ENCODE measurements at places on chromosomes 11 and 22.

- DNase-seq = peak; percentile 47
Observed at GRCh38 chr22:22460635-22461034, 47.9 kb downstream of the ZNF280B start.

- DNase-seq = no peak
Observed at GRCh38 chr11:108931168-108931567, 266.3 kb downstream of the DDX10 start.

GRCh38 chr22:20034143-20034542 lies 13.2 kb downstream of the TANGO2 start:
- DNase-seq = no peak

DNA sequence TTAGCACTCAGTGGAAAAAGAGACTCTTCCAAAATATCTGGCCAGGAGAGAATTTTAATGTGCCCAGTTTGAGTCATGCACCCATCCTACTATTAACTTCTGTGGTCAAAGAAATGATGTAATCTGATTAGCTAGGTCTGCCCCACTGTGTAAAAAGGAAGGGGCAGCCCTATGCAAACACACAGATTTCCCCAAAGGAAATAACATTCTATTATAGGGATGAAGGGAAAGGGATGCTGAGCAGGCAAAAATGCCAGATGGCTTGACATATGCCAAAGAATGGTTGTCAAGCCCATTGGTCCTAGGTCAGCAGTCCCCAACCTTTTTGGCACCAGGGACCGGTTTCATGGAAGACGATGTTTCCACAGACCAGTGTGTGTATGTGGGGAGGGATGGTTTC lies 43.3 kb upstream of the PAK1 start:
- no peak for DNase-seq

GRCh38 chr22:26898946-26899605 lies 241.7 kb downstream of the MIAT start:
- no peak for DNase-seq

DNA sequence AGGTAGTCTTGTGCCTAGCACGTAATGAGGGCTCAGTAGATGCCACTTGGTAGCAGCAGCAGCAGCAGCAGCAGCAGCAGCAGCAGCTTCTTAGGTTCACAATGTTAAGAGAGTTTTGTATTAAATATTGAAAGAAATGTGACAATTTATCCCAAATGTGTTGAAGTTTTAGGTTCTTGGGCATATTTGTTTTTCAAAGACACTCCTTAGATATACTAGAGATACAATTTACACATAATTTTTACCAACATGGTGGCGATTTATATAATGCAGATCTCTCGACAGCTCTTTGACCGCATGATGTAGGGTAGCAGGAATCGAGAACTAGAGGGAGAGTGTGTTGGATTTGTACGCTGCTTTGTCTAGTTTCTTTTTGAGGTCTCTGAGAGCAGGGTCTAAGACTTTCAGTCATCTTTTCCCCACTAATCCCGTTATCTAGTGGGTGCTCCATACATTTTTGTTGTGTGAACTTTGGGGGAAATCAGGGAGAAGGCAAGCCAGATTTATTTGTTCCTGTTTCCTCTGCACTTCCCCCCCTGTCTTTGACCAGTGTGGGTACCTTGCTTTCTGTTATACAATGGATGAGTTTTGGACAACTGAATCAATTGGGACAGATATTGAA lies 1.4 kb downstream of the FDX1 start:
- DNase-seq = no peak

- DNase-seq = no peak
Observed at GRCh38 chr22:44892243-44892642, 117.6 kb downstream of the PHF21B start.

GRCh38 chr11:126870021-126870420 lies 130.5 kb downstream of the KIRREL3 start:
- DNase-seq = no peak

- DNase-seq = no peak
Observed at GRCh38 chr22:49950396-49950994, 10.1 kb upstream of the PIM3 start.

DNA sequence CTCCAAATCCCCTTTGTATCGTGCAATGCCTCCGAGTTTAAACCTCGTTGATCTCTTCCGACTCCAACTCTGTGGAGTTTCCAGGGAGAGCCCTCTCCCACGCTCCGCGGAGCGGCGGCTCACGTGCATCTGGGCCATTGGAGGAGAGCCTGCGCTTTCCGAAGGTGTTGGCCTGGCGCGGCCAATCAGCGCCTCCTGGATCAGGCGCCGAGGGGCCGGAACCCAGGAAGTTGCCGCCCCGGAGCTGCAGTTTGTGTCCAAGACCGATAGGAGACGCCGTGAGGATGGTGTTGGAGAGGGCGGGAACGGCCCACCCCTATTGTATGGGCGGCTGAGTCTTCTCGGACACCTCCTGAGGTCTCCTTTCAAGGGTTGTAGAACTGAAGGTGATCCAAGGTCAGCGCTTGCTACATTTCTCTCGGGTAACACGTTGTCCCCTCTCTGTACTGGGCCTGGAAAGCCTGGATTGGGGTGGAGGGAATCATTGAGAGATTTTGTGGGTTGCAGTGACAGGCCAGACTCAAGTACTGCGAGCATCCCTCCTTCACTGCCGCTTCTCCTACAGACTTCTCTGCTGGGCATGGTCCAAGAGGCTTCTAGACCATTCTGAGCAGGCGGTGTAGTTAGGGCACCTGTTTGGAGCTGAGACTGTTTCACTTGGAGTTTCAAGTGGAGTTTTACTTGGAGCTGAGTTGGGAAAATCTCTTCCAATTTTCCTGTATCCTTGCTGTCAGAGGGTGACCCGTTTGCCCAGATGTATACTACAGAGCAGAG lies 1.7 kb downstream of the ADAMTS15 start:
- DNase-seq = peak; percentile 98

- DNase-seq = peak; percentile 62
Observed at GRCh38 chr11:126147208-126148111, 64.0 kb downstream of the RPUSD4 start.

- no peak for DNase-seq
Observed at GRCh38 chr11:122059565-122059964, 56.5 kb downstream of the BLID start.

DNA sequence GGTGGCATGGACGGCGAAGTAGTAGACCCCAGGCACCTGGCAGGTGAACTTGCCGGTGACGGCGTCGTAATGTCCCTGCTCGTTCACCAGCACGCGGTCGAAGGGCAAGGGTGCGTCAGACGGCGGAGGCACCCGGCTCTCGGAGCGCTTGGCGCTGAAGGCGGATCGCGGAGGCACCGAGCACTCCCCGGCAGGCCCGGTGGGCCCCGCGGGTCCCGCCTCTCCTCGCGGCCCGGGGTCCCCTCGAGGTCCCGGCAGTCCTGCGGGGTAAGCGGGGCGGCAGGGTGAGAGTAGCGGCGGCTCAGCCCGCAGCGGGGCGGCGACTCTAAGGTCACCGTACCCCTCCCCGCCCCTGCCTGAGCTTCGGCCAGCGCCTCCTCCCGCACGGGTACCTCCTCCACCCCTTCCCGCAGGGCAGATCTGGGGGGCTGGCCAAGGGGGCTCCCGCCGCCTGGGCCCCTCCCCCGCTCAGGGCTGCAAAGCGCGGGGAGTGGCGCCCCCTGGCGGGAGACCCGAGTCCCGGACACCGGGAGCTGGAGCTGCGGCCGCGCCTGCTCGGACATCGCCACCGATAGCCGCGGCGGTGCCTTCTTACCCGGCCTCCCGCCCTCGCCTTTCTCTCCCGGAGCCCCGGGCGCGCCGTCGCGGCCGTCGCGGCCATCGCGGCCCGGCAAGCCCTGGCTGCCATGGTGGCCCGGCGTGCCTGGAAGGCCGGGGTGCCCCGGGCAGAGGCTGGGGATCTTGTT lies 921 bp downstream of the C1QTNF5 start:
- peak; percentile 88 for DNase-seq

DNA sequence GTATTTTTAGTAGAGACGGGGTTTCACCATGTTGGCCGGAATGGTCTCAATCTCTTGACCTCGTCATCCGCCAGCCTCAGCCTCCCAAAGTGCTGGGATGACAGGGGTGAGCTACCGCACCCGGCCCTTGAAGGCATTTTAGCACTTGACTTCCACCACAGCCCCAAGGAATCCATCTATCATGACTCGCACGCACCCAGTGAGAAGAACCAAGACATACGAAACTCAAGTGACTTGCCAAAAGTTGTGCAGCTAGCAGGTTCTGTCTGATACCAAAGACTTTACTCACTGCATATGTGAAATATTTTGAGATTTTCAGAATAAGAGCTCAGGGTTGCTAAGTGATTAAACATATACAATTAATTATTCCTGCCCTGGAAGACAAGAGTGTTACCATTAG lies 21.0 kb downstream of the FLI1 start:
- no peak for DNase-seq

DNA sequence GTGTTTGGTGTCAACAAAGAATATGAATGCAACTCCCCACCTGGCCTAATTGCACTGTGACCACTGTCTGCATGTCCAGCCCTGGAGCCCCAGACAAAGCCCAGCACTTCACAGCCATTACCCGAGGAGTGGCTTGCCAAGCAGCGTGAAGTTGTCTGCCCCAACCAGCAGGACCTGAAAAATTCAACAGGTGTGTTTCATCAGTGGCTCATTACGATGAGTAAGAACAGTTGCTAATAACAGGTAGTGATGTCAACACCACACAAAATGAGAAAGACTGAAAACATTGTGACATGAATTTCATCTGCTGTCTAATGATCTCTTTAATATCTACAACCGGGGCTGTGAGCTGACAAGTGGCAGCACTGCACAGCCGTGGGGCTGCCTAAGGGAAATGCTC lies 10.3 kb downstream of the MRPL21 start:
- DNase-seq = no peak

- no peak for DNase-seq
Observed at GRCh38 chr11:61194981-61195695, 8.2 kb upstream of the PGA3 start.

- no peak for DNase-seq
Observed at GRCh38 chr11:75606099-75606498, 44.0 kb downstream of the SERPINH1 start.

DNA sequence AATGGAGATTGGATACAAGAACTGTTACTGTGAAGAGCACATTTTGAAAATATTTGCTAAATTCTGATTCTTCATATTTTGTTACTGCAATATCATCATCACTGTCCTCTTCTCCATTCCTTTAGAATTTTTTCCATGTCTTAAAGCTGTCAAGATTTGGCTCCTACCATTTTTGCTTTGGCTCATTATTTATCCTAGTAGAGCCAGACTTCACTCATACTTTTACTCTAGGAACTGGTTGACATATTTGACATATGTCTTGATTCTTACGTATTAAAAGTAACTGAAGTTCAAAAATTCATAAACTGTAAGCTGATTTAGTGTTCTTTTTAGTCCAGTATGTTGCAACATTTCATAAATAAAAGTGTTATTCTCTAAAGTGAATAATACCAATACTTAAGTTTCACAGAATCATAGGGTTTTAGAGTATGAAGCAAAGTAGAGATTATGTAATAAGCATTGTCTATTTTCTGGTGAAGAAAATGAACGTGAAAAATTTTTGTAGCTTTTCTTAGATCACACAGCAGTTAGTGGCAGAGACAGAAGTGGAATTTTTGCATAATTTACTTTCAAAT lies 225.6 kb downstream of the TMEM135 start:
- no peak for DNase-seq

DNA sequence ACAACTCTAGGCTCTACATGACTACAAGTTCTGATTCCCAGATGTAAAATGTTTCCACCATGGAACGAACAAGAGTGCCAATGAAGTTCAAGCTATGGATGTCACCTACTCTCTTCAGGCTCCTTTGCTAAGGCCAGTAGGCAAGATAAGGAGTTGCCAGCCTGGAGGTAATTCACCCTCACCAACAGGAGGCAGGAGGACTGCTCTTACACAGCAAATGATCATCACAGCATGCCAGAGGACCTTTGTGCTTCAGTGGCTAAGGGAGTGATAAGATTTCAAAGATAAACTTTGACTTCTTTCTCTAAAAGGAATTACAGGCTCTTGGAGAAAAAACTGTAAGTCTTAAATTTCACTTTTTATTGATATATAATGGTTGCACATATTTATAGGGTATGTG lies 54.1 kb upstream of the SLC36A4 start:
- peak; percentile 16 for DNase-seq

DNA sequence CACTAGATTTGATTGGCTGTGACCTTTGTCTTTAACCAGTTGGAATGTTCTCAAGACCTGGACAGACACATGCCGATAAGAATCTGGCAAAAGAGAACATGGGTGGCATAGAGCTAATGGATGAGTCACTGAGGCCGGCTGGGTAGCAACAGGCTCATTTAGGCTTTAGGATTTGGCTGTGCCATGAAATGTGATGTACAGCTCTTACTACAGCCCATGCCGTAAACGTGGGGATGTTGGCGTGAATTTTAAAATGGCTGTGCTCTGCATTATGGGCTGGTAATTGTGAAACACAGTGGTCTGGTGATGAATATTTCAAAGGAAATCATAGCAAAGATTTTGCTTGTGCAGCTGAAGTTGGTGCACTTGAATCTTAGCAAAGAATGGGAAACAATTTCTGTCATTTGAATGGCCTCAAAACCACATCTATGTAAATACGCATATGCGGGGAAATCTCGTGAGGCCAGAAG lies 332.4 kb downstream of the TBC1D22A start:
- DNase-seq = no peak

- no peak for DNase-seq
Observed at GRCh38 chr22:50114221-50115021, 24.6 kb downstream of the MOV10L1 start.

DNA sequence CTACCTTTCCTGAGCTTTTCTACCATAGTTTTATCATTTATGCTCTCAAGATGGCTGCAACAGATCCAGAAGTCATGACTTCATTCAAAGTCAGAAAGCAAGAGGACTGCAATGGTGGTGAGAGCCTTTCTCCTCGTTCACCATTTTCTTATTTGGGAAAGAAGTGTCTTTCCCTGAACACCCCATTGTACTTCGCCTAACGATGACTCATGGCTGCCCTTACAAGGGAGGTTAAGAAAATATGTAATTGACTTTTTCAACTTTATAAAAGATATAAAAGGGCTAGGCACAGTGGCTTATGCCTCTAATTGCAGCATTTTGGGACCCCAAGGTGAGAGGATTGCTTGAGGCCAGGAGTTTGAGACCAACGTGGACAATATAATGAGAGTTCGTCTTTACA lies 541.7 kb downstream of the METTL15 start:
- DNase-seq = no peak

- no peak for DNase-seq
Observed at GRCh38 chr22:43566021-43566420, 154.2 kb downstream of the MPPED1 start.

GRCh38 chr11:11814614-11815452 lies 26.9 kb upstream of the USP47 start:
- no peak for DNase-seq

DNA sequence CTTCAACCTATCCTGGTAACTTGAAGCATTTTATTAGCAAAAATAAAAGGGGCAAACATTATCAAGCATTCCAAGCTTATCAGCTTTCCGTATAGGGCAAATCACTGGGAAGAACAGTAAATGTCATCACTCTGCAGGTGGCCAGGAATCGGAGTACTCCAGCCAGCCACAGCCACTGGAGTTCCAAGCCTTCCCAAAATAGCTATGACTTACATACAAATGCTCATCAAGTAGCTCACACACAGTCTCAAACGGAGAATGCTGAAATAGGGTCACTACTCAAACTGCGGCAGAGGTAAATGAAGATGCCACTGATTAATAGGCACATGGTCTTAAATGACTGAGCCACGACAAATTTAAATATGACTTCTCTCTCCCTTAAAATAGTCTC lies 2.1 kb downstream of the USP28 start:
- peak; percentile 27 for DNase-seq

GRCh38 chr11:116172851-116173250 lies 599.9 kb downstream of the BUD13 start:
- DNase-seq = no peak

GRCh38 chr11:82523141-82523540 lies 210.5 kb downstream of the FAM181B start:
- DNase-seq = peak; percentile 48

GRCh38 chr22:45876136-45877035 lies 100.6 kb downstream of the WNT7B start:
- no peak for DNase-seq
